Left lung (tissue), 14 donors: ENCODE measurements at places on chromosomes 4 and X.

DNA sequence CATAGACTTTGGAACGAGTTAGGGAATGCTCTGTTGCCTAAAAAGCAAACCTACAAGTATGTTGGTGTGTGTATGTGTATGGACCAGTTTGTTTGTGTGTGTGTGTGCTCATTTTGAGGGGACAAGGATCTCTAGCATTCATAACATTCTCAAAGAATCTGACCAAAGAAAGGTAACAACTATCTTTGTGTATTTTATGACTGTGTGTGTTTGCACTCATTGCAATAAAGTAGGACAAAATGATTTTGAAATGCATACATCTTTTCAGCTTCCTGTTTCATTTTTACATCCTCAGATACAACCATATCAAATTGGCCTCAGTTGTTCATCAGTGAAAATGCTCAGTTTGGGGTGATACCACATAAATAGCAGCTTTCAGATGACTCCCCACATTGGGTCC, 8.3 kb upstream of the XK start:
- no peak for DNase-seq

GRCh38 chr4:88828842-88829571, 131.4 kb upstream of the NAP1L5 start:
- DNase-seq: peak; percentile 66

DNA sequence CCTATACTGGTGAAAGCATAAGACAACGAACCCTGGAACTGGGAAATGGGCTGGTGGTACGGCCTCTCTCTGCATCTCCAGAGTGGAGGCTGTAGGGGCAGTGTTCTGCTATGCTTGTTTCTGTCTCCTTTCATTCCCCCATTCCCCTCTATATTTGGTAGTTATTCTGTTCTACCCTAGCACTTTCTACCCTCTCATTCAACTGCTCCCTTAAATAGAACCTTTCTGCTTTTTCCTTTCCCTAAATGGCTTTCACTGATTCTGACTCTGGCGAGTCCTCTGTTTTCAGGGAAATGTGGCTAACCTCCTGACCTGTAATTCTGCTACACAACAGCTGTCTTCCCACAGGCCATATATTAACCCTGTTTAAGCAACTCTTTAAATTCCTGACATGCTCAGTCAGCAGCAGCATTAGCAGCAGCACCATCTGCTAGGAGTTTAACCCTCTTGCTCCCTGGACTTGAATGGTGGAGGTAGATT, 94.2 kb downstream of the CXCL13 start:
- DNase-seq: peak; percentile 62

- DNase-seq: no peak
Observed at GRCh38 chr4:158536833-158537232, 15.2 kb downstream of the RXFP1 start.

- no peak for DNase-seq
Observed at GRCh38 chr4:159910721-159911120, 807.8 kb downstream of the RAPGEF2 start.

DNA sequence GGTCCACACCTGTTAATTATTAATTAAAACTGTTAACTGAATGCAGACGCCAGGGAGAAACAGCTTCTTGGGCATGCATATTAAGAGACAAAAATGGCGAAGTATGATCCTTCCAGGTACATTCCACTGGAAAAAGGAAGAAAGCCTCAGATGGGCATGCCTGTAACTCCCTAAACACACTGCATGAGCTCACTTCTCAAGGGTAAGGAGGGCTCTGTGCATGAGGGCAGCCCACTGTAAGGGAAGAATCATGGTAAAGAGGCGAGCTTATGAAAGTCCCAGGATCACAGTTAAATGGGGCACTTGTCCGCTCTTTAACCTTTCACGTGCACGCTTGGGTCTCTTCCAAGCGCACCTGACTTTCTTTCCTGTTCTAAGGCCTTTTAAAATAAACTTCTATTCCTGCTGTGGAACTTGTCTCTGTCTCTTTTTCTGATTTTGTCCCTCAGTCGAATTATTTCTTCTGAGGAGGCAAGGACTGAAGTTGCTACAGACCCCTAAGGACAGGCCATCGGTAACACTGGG, 321.7 kb downstream of the PPP1R2C start:
- no peak for DNase-seq

- DNase-seq: no peak
Observed at GRCh38 chr4:87089368-87089767, 131.1 kb downstream of the KLHL8 start.

- no peak for DNase-seq
Observed at GRCh38 chrX:106023947-106024346, 14.6 kb downstream of the SERPINA7 start.

DNA sequence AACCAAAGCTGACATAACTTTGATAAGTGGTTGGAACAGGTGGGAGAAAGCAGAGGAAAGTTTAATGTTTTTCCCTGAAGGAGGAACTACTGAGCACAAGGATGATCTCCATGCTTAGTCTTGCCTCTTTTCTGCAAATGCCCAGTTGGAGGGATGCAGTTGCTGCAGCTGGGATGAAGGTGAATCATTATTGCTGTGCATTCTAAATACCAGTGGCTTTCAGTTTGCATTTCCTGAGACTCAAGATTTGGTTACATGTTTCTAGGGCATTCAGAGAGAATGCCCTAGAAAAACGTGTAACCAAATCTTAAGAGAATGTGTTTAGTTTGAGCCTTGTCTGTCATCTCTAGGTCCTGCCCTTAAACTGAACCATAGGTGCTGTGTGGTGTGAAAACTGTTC, 42.2 kb downstream of the METTL14 start:
- no peak for DNase-seq

- no peak for DNase-seq
Observed at GRCh38 chr4:76061982-76062381, 12.5 kb upstream of the ART3 start.

DNA sequence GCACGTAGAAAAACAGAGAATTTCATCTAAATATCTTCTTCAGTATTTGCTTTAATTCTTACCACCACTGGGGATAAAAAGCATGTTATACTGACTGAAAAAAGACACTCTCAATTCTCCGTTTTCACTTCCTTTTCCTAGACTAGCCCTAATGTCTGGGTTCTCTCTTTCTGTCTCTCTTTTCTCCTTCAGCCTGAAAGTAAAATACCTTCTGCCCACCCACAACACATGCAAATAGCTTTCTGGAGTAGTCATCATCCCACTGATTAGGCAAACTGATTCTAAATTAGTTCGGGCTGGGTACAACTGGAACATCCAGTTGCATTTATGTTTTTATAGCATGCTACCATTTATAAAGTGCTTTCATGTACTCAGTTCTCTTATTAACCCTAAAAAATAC, 142.4 kb upstream of the ANKRD50 start:
- DNase-seq: no peak

- no peak for DNase-seq
Observed at GRCh38 chrX:11531226-11531625, 134.5 kb downstream of the ARHGAP6 start.

- DNase-seq: no peak
Observed at GRCh38 chr4:138158746-138159297, 83.3 kb downstream of the SLC7A11 start.

GRCh38 chrX:46461660-46462191, 83.5 kb downstream of the ZNF674 start:
- no peak for DNase-seq

GRCh38 chr4:73822812-73823504, 13.5 kb upstream of the CXCL6 start:
- no peak for DNase-seq

GRCh38 chr4:81377191-81377590, 94.5 kb downstream of the RASGEF1B start:
- DNase-seq: no peak

GRCh38 chr4:82587826-82588540, 26.2 kb upstream of the TMEM150C start:
- DNase-seq: no peak

- DNase-seq: no peak
Observed at GRCh38 chr4:80422727-80423404, 87.3 kb downstream of the CFAP299 start.

DNA sequence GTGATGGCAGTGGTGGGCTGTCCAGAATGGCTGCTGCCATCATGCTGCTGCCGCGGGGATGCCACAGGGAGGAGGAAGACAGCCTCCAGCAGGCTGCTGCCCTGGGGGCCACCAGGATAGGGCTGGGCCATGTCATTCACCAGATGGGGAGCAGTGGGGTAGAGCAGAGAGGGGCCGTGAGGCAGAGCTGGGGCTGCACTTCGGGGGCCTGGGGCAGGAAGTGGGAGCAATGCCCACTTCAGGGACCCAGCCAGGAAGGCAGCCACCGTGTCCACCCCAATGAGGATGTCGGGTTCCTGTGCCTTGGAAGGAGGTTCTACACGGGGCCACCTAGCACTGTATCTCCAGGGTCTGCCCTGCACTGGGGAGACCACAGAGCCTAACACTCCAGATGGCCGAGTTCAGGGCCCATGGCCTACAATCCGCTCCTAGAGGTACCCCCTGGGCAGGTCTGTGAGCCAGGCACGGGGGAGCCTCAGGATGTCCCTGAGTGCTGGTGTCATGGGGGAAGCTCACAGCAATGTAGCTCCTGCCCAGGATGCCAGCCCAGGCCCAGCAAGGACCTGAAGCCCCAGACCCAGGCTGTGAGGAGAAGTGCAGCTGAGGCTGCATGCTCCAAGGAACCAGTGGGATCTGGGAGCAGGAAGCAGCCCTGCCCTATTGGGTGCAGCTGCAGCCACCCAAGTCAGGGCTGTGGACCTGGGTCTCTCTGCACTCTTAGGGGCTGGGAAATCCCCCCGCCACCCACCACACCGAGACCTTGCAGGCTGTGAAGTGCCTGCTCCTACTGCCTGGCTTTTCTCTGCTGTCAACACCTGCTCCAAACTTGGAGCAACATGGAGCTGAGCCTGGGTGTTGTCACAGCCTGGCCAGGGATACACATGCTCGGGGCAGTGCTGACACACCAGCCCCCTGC, 140.3 kb downstream of the PDHA2 start:
- DNase-seq: peak; percentile 53

DNA sequence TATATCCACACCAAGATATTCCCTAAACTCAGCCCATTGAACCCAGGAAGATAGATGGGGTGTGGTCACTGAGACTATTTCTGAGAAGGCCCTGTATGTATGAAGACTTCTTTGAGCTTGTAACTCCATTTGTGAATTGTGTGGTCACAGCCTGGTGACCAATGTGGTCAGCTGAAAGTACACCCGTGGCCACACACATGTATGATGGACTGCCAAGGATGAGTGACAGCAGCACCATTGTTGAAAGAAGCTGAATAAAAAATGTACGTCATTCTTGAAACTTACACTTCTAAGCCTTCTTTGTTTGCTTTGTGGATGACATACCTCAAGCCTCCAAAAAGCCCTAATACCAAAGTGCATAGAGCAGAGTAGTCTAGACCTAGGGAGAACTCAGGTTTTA, 581.4 kb downstream of the RAB28 start:
- DNase-seq: no peak

- DNase-seq: no peak
Observed at GRCh38 chr4:75658876-75659275, 14.3 kb downstream of the G3BP2 start.

- DNase-seq: no peak
Observed at GRCh38 chr4:107618656-107619055, 101.4 kb downstream of the PAPSS1 start.

DNA sequence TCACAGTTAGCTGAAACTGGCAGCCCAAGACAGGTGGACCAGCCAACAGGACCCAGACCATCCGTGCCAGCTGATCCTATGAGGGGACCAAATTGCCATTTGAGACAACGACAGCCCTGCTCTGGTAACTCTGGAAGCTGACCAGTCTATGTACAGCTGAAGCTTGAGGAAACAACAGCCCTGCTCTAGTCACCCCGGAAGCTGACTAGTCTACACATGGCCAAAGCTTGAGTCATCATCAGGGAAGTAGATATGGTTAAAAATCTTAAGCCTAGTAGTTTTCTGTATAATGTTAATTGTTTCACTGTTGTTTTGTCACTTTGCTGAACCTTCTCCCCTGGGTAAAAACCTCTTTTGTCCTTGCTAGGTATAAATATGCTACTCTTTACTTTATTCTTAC, 905.4 kb upstream of the NDST4 start:
- no peak for DNase-seq

DNA sequence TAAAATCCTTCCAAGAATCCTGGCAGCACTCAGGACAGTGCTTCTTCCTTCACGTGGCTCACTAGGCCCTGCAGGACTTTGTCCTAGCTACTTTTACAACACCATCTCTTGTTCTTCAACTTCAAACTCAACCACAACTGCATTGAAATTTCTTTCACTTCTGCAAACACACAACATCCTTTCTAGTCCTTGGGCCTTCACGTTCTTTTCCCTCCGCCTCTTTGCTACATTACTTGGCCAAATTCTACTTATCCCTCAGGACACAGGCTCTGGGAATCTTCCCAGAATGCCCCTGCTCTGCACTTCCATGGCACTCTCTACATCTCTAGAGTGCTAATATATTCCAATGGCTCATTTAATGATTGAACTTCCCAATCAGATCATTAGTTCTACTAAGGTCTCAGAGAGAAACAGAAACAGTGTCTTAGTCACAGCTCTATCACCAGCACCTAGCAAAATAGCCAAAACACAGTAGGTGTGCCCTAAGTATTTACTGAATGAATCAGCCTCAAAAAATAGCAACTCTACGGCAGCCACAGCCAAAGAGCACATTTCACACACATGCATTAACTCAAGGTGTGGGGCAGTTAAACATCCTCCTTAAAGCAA, 73.3 kb downstream of the MANBA start:
- DNase-seq: no peak

- no peak for DNase-seq
Observed at GRCh38 chr4:153432965-153433753, 33.0 kb upstream of the TMEM131L start.

- no peak for DNase-seq
Observed at GRCh38 chr4:94307231-94307871, 35.3 kb downstream of the HPGDS start.

DNA sequence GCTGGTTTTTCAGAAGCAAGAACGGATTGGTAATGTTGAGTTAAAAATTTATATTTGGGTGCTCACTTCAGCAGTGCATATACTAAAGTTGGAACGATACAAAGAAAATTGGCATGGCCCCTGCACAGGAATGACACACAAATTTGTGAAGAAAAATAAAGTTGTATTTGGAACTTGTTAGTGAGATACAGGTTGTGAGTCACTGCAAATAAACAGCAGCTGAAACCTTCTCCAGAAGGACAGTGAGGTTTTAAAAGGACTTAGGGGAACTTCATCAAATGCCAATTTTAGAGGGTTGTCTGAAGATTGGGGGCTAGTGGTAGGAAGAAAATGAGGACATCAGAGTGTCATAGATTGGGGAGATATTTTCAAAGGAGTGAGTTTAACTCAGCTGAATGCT, 79.7 kb upstream of the ELOVL6 start:
- DNase-seq: no peak

DNA sequence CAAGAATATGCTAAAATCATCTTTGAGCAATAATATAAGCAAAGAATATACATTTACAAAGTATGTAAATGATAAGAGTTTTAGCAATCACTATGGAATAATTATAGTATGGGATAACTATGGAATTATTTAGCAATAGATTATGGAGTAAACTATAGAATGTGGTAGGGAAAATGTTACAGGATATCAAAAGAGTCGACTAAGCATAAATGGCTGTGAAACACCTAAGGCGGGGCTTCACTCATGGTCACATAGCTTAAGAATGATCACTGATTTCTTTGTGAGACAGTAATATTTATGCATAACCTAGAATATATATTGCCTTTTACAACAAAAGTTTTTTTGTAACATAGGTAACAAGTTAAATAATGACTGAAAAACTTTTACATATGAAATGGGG, 2049.7 kb downstream of the ARAP2 start:
- no peak for DNase-seq

- peak; percentile 39 for DNase-seq
Observed at GRCh38 chr4:109302361-109303139, at the start of gene COL25A1. Gene COL25A1 (minus strand): TSS chr4:109302658.
